CD14-positive monocyte (primary cell): ENCODE measurements at places on chromosomes 6 and 20.
A peak's percentile ranks its signal among the peaks of the same experiment; 100 is the strongest.

- no peak for DNase-seq
Observed at GRCh38 chr6:140872885-140873284, 1259.8 kb upstream of the GJE1 start.

- no peak for DNase-seq
Observed at GRCh38 chr20:57457243-57458095, 66.3 kb downstream of the RBM38 start.

- no peak for DNase-seq
Observed at GRCh38 chr6:36721369-36722140, 23.9 kb downstream of the RAB44 start.

DNA sequence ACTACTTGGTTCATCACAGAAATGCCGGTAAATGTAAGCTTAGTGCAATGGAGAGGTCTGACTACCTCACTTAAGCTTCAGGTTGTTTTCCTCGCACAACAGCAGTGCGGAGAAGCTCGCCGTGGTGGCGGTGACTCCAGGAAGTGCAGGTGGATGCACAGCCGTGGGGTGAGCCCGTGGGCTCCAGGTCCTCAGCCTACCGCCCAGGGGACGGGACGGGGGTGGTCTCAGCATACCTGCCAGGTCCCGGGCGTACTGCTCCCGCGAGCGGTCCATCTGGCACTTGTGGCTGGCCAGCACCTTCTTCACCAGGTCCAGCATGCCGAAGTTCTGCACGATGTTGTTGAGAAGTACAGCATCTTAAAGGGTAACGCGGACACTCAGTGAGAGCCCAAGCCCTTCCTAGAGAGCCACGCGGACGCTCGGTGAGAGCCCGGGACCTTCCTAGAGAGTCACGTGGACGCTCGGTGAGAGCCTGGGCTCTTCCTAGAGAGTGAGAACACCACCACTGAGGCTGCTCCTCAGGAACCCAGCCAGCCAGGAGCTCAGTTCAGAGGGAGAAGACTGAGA lies 17.8 kb upstream of the HELZ2 start:
- no peak for DNase-seq

DNA sequence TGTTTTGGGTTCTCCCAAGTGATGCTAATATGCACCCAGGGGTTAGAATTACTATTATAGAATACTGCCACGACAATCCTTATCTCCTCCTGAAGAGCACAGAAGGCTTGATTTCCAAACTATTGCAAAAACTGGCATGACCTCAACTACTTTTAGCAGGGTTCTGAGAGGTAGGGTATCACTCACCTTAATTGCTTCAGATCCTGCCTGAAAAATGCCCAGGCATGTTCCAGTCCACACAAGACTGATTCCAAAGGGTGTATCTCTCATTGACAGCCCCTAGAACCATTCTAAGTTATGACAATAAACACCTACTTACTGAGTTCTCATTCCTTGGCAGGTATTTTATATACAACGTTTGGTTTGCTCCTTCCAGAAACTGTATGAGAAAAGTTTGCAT lies 5.0 kb upstream of the DSE start:
- DNase-seq: no peak

DNA sequence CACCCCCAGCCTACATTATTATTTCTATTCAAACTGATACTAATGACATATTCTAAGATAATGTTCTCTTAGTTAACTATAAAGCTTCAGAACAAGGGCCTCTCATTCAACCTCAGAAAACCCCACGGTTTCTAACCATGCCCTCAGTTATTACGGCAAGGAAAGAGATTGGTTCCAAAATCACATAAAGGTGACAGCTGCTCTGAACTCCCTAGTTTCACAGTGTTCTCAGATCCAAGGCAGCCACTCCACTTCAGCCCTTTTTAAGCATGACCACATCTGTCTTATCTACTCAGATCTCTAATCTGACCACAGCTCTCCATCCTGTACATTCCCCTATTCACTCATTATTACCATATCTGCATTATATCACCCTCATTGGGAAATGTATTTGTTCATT lies 98.8 kb upstream of the CEP85L start:
- no peak for DNase-seq

- DNase-seq: no peak
Observed at GRCh38 chr20:63461104-63461763, 11.2 kb downstream of the KCNQ2 start.

GRCh38 chr6:153698001-153698400 lies 341.0 kb upstream of the OPRM1 start:
- no peak for DNase-seq

DNA sequence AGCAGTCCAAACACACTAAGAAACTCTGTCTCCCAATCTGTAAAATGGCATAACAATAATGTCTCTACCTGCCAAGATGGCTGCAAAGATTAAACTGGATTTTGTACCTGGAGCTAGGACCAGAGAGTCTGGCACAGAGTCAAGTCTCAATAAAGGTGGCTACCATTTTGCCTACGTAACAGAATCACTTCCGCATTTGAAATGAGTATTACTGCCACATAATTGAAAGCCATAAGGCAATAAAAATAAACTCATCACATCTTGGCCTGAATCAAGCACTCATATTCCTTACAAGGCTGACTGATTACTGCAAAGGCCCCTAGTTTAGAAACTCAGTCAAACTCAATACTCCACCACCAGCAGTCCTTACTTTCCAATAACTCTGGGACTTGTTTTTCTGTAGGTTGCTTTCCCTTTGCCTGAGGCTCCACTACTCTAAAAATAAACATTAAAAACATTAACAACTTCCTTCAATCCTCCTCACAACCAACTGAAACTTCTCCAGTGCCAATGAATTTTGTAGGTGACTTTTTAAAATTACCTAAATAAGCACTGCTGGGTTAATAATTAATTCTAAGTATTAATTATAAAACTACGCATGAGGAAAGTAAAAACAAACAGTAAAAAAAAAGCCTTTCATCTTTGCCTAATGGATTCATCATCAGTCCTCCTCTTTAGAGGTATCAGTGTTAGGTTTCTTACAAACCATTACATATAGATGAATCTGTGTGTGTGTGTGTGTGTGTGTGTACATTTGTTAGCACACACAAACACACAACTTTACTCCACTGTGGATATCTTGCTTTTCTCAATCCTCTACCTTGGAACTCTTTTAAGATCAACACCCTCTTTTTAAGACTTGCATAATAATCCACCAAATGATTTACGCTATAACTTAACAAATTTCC lies 3.7 kb downstream of the KIF16B start:
- no peak for DNase-seq

- DNase-seq: no peak
Observed at GRCh38 chr6:159788276-159788675, 1.1 kb downstream of the TCP1 start.

DNA sequence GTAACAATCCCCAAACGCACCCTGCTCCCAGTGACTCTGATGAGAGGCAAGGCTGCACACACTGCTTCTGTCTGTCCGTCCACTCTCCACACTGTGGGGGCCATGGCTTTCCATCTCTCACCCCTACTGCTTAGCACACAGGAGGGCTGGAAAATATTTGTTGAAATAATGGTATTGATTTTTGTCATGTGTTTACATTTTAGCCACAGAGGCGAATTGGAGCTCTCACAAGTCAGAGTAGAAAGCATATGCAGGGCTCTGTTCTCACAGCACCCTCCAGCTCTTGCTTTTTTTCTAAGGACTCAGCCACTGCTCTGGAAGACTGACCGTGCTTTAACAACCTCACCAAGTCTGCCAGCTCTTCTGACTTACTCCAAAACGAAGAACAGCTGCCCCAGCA lies 273.8 kb downstream of the GMDS start:
- DNase-seq: no peak

DNA sequence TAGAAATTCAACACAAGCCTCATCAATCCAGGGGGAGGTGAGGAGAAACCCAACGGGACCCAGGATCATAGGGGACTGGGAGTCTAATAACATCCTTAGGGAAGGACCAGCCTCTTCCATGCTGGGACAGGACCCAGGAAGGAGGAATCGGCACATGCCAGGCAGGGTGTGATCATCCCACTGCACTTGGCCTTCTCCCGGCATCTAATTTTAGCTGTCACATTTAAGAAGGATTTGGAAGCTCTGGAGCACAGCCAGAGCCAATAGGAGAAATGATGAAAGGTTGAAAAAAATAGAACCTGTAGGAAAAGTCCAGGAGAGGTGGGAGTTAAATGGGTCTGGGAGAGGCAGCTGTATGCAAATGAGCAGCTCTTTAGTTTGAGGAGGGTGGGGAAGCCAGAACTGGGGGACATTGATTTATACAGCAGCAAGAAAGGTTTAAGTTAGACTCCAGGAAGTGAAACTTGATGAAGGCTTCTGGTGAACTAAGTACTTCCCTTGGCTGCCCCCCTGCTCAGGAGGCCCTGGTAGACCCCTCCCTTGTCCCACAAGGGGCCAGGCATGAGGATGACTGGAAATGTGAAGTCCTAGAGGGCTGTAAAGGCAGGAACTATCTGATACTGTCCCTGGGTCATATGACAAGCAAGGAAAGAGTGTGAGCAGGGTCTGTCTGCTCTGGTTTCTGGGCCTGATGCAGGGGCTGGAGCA lies 260.3 kb downstream of the LRFN2 start:
- no peak for DNase-seq

GRCh38 chr20:15924556-15924955 lies 648.7 kb downstream of the KIF16B start:
- DNase-seq: no peak

DNA sequence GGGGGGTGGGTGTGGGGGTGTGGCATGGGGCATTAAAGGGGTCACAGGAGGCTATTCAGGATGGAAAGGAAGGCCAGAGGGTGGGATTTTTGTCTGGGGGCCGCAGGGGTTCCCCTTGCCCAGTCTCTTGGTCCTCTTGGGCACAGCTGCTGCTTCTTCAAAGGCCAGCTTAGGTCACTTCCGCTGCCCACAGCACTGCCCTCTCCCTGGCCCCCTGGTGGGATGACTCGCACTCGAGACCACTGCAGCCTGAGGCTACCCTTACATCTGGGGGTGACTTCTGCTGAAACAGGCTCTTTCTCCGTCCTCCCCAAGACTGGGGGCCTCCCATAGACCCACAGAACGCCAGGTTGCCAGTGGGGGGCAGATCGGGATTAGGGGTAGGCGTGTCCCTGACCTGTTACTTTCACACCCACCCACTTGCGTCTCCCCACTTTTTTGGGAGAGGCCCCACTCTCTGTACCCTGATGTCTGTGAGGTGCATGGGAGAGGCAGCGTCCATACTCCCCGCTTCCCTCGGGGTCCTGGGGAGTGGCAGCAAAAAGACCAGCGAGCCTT lies 1.3 kb downstream of the LKAAEAR1 start:
- DNase-seq: peak; percentile 27

GRCh38 chr20:61185181-61185580 lies 66.9 kb upstream of the CDH4 start:
- DNase-seq: no peak

GRCh38 chr6:164086076-164086887 lies 671.8 kb downstream of the QKI start:
- DNase-seq: no peak

GRCh38 chr20:13389115-13389514 lies 168.0 kb downstream of the ISM1 start:
- no peak for DNase-seq
